ENCODE measurements at places on chromosomes 5 and 9.
A peak's percentile ranks its signal among the peaks of the same experiment; 100 is the strongest.

GRCh38 chr5:92977846-92978540 is 603.0 kb downstream of the NR2F1-AS1 start:
- DNase-seq, result no peak

GRCh38 chr5:98428806-98429205 is 344.7 kb upstream of the RGMB start:
- no peak for DNase-seq

DNA sequence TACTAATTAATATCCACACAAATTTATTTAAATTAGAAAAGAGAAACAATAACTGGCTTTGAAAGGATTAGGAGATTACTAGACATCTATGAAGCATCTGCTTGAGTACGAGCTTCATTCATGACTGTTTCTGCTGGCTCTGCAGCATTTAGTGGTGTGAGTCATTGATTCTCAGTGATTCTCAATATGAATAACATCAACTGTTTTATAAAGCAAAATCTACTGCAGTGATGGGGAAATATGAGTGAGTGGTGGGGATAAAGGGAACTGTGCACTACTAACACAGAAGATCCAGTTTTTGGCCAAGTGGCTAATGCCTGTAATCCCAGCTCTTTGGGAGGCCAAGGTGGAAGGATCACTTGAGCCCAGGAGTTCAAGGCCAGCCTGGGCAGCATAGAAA is 8.4 kb downstream of the FNBP1 start:
- DNase-seq, result no peak

GRCh38 chr9:137674307-137674975 is 55.6 kb downstream of the EHMT1 start:
- DNase-seq, result no peak

GRCh38 chr5:136062366-136063274 is 33.8 kb downstream of the TGFBI start:
- DNase-seq, result no peak

- peak; percentile 63 for DNase-seq
Observed at GRCh38 chr5:74433255-74433895, 207.2 kb downstream of the ENC1 start.

DNA sequence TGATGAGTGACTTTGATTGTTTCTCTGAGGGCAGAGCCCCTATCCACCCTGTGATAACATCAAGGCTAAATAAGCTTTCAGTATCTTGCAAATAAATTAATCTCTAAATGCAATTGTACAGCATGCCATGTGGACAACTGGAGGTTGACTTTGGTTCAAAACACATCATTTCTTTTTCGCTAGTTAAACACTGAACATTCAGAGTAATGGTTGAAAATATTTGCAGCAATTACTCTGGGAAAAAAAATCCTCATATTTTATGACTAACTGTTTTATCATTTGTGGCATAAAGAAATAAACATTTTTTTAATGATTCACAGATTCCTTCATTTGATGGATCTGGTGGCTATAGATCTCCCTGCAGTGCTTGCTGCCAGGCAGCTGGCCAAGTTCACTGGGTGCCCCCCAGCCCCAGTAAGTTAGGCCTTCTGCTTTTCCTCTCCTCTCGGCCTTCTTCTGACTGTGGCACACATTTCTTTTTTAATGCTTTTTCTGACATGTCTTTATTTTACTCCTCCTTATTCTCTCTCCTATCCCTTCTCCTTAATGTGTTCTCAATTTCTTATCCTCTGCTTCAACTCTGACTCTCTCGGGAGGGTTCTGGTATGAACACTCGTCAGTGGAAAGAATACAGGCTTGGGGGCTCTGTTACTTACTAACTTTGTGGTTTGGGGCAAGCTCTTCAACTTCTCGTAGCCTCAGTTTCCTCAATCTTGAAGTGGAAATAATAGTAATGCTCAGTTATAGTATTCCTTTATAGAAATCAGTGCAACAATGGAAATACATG is 69.6 kb downstream of the ADAMTSL1 start:
- no peak for DNase-seq

GRCh38 chr9:20377790-20378189 is 244.5 kb downstream of the MLLT3 start:
- DNase-seq, result no peak

GRCh38 chr5:159040181-159040580 is 59.5 kb downstream of the EBF1 start:
- no peak for DNase-seq

GRCh38 chr5:5165541-5166002 is 25.4 kb downstream of the ADAMTS16 start:
- DNase-seq, result no peak

GRCh38 chr5:127656825-127657224 is 7.9 kb downstream of the CTXN3 start:
- no peak for DNase-seq

- no peak for DNase-seq
Observed at GRCh38 chr9:133202145-133202513, 6.9 kb downstream of the OBP2B start.

- DNase-seq, result peak; percentile 5
Observed at GRCh38 chr5:64229163-64229774, 63.6 kb downstream of the RNF180 start.

- no peak for DNase-seq
Observed at GRCh38 chr9:98365227-98365669, 109.8 kb upstream of the TBC1D2 start.

DNA sequence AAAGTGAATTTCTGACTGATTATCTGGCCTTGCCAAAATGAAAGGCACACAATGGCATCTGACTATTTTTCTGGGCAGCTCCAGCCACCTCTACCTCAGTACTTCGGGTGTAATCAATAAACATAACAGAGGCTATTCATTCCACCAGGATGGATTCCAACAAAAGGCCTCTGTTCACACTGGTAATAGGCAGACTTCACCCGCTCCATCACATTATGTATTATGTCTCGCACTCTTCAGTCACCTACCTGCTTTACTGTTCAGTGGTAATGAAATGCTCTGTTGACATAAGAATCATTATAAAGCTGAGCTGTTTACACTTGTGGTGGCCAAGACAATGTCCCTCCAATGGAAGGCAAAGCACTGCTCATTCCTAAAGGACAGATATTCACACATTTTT is 1333.7 kb upstream of the WWC1 start:
- DNase-seq, result no peak

- DNase-seq, result no peak
Observed at GRCh38 chr5:52748590-52748989, 39.1 kb upstream of the ITGA1 start.
